H9 (cell line): ENCODE measurements at places on chromosomes 16 and 17.

DNA sequence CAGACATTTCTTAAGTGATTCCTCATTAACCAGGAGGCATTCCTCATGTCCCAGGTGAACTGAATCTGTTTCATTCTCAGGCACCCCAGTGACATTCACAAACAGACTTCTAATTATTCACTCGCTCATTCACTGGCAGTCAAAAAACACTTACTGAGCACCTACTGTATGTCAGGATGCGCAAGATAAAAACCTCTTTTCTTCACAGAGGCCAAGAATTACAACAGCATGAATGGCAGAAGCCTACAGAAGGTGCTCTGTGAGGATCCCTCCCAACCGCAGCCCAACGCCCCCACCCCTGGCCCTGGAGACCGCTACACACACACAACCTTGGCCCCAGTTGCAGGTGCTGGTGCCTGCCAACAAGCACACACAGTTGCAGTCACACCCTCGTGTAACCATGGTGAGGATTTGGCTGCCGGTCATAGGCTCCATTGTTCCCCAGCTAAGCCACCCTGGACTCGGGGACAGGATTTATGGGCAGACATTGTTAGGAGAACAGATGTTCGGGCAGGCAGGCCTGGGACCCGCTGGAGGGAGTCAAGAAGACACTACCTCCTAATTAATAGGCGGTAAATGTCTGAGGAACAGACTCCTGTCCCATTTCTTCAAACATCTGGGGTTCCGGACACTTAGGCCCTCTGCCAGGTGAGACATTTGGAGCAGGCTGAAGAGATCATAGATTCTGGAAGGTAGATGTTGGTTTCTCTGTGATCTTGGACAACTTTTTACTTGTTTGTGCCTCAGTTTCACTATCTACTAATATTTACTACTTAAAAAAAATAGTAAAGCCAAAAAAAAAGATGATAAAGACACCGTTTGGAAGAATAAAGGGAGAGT lies 43.2 kb downstream of the CUEDC1 start:
- peak; percentile 69 for DNase-seq

DNA sequence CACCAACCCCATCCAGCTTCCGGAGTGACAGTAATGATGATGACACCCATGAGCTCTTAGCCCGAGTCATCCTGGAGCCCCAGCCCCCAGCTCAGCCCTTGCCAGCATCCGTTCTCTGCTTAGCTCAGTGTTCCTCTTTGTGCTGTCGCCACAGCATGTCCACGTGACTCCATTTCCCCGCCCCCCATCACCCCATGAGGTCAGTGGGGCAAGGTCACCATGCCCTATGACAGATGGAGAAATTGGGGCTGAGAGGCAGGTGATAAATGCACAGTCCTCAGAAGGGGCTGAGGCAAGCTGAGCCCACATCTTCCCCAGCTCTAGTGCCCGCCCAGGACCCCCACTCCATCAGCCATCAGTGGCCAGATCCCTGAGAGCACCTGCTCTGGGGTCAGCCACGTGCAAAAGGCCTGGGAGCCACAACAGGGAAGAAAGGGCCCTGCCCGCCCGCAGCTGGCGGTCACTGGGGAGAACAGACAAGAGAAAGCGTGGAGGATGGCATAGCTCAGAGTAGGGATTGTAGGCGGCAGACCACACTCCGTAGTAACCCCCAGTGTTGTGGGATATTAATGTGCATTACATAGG lies 17.1 kb downstream of the ITGB4 start:
- DNase-seq = no peak

DNA sequence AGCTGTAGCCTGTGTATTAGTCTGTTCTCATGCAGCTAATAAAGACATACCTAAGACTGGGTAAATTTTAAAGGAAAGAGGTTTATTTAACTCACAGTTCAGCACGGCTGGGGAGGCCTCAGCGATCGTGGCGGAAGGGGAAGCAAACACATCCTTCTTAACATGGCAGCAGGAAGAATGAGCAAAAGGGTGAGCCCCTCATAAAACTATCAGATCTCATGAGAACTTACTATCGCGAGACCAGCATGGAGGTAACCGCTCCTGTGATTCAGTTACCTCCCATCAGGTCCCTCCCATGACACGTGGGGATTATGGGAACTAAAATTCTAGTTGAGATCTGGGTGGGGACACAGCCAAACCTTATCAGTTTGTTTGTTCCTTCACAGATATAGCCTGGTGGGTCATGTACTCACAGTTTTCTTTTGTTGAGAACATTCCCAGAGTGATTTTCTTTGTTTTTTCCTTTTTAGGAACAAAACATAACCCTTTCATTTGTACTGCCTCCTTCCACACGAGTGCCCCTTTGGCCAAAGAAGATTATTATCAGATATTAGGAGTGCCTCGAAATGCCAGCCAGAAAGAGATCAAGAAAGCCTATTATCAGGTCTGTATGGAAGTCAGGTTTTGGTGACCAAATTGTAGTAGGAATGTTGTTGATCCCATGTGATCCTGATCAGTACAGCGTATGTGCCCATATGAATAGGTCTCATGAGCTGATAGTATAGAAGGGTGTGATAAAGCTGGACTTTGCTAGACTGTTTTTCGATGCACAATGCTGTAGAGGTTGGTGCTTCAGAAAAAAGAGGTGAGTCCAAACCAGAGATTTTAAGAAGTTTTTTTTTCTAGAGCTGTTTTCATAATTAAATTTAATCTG lies 8.5 kb downstream of the DNAJA3 start:
- no peak for DNase-seq

- no peak for DNase-seq
Observed at GRCh38 chr17:59963738-59964481, 630 bp downstream of the RNFT1 start.

- no peak for DNase-seq
Observed at GRCh38 chr16:27852116-27852515, 211.4 kb downstream of the GSG1L start.

- DNase-seq = no peak
Observed at GRCh38 chr17:61131585-61131984, 268.1 kb upstream of the TBX2 start.

- no peak for DNase-seq
Observed at GRCh38 chr17:65231086-65231485, 93.9 kb downstream of the RGS9 start.

DNA sequence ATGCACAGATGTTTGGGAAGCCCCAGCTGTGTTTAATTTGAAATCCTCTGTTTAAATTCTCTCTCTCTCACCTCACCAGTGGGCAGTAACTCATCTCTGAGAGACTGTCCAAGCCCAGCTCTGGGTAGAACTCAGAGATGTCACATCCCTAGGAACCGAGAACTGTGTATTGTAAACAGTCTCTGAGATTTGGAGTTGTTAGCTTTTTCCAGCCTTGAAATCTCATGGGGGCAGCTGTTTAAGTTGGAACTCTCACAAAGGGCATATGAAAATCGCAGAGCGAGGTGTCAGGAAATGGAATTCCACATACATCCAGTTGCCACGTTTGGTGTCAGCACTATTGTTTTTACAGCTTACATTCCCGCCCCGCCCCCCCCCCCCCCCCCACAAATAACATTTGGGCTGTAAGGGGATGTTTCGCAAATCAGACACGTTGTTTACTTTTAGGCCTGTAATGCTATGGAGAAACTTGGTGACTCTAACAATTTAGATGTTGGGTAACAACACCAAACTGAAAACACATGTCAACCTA lies 34.3 kb downstream of the VPS35L start:
- no peak for DNase-seq

- DNase-seq = no peak
Observed at GRCh38 chr17:65401561-65401960, 159.9 kb downstream of the AXIN2 start.

DNA sequence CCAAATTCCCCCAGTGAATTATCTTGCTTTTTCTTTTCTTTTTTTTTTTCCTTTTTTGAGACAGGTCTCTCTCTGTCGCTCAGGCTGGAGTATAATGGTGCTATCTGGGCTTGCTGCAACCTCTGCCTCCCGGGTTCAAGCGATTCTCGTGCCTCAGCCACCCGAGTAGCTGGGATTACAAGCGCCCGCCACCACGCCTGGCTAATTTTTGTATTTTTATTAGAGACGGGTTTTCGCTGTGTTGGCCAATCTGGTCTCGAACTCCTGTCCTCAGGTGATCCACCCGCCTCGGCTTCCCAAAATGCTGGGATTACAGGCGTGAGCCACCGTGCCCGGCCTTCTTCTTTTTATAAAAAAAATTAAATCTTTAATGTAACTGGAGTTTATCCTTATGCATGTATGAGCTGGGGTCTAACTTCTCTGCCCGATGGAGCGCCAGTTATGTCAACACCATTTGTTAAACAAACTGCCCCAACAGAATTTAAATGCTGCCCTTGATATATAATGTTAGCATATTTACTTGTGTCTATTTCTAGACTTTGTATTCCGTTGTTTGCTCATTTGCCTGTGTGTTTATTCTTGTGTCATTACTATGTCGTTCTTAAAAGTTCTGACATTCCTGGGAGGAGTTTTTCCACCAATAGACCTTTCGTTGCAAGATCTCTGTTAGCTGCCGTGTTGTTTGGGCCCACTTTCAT lies 535 bp upstream of the AURKB start:
- no peak for DNase-seq

- no peak for DNase-seq
Observed at GRCh38 chr16:79757163-79757562, 156.6 kb upstream of the MAF start.

DNA sequence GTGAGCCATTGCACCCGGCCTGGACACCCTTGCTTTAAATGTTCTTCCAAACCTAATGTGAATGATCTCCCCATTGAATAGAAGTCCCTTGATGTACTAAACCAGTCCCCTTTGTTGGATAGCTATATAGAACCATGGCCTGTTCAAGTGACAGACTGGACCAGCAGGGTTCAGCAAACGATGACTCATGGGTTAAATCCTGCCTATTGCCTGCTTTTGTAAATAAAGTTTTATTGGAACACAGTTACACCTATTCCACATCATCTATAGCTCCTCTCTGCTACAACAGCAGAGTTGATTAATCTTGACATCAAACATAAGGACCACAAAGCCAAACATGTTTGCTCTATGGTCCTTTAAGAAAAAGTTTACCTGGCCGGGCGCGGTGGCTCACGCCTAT lies 56.1 kb downstream of the CRISPLD2 start:
- DNase-seq = no peak

GRCh38 chr16:3182608-3183444 lies 5.2 kb upstream of the OR1F1 start:
- DNase-seq = peak; percentile 84

GRCh38 chr17:41801374-41802271 lies 10.1 kb downstream of the P3H4 start:
- DNase-seq = peak; percentile 92

DNA sequence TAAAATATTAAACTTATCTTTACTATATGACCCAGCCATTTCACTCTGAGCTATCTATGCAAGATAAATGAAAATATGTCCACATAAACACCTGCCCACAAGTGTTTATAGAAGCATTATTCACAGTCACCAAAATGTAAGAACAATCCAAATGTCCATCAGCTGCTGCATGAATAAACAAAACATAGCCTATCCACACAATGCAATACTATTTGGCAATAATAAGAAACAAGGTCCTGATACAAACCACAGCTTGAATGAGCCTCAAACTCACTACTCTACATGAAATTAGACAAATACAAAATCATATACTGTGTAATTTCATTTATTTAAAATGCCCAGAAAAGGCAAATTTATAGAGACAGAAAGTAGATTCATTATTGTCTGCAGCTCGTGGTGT lies 355.1 kb downstream of the CDH8 start:
- no peak for DNase-seq

GRCh38 chr17:50145532-50146229 lies 4.8 kb downstream of the PPP1R9B start:
- DNase-seq = no peak

DNA sequence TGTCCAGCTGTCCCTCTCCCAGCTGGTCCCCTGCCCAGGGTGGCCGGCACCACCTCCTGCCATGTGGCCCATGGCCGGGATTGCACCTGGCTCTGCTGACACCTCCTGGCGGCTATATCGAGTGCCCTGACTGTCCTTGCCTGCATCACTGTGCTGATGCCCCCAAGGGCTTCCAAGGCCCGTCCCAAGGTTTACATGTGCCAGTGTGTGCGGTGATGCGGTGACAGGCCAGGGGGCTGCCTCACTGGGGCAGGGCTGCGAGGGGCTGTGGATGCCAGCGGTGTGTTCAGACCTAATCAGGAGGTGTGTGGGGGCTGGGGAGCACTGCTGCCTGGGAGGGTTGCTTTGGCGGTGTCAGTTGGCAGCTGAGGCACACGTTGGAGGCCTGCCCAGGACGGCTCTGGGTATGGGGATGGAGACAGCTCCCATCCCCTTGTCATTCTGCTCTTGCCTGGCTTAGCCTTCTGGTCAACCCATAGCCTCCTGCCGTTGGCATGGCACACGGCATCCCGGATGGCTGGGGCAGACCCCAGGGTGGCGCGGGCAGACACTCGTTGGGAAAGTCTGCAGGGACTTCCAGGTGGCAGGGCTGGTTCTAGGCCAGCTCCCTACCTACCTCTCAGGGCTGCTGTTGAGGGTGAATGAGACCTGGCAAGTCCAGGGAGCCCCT lies 5.5 kb downstream of the MAP2K3 start:
- DNase-seq = no peak

DNA sequence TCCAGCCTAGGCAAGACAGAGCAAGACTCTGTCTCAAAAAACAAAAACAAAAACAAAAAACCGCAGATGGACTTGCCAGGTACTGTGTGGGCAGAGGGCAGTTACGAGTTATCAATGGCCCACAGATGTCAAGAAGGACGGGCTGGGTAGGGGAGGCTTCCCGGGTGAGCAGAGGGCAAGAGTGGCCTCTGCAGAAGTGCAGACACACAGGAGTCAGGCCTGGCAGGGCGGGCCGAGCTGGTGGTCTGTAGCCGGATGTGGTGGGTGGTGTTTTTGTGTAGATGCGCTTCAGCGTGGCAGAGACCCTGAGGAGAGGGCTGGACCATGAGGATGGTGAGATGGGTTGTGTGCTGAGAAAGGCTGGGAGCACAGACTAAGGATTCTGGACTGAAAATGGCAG lies 44.9 kb upstream of the KDM6B start:
- DNase-seq = no peak

DNA sequence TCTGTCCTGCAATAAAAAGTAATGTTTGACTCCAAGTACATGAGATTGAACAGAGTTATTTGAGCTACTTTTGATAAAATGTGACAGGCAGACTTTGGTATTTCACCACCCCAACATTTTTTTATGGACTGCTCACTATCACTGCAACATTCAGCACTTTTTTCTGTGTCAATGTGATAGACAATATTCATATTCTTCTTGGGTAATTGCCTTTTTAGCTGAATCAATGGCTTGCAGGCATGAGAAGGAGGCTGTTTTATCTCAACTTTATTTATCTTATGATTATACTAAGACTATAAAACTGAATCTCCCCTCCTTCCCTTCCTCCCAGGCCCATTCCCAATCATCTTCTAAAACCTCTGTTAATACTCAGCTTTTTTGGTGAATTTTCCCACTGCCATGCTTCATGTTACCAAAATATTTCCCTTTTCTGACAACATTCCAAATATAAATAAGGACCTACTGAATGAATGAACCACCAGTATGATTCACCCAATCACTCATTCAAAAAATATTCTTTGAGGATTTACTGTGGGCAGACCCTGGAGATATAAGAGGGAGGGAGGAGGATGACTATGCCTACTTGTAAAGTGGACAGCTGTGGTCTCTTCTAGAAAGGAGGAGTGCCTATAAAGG lies 67.6 kb downstream of the CDH13 start:
- no peak for DNase-seq
